ENCODE measurements at places on chromosomes 5 and 9. TPM values are rescaled to one million over a fixed set of nuclear protein-coding genes. Genes with fewer than 3 reads are reported as not detected.
A peak's percentile ranks its signal among the peaks of the same experiment; 100 is the strongest.

DNA sequence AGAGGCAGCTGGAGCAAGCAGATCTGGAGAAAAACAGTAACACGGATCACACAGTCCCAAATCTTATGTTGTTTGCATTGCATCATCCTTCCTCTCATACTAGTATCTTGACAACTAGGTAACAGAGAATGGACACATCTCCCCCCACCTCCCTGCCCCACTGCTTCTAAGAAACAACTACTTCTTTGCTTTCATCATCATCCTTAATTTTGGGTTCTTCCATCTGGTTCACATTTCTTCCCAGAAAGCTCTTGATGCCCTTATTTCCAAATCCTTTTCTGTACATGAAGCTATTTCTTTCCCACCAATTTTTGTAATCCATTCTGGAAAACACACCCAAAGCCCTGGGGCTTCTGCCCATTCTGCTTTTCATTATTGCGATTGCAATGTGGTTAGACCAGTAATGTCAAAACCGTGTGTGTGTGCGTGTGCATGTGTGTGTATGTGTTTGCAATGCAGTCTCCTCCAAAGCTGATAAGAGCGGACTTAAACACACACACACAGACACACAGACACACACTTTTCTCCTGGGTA, 254.7 kb upstream of the SLC30A5 start:
- no peak for DNase-seq

MTRR gene
- 26.0 TPM for total RNA-seq

AUH gene
- 39.7 TPM for total RNA-seq

GRCh38 chr9:33466565-33467495, 6.9 kb downstream of the NOL6 start:
- peak; percentile 84 for DNase-seq

GRCh38 chr5:2656206-2656605, 95.3 kb downstream of the IRX2 start:
- no peak for DNase-seq

DNA sequence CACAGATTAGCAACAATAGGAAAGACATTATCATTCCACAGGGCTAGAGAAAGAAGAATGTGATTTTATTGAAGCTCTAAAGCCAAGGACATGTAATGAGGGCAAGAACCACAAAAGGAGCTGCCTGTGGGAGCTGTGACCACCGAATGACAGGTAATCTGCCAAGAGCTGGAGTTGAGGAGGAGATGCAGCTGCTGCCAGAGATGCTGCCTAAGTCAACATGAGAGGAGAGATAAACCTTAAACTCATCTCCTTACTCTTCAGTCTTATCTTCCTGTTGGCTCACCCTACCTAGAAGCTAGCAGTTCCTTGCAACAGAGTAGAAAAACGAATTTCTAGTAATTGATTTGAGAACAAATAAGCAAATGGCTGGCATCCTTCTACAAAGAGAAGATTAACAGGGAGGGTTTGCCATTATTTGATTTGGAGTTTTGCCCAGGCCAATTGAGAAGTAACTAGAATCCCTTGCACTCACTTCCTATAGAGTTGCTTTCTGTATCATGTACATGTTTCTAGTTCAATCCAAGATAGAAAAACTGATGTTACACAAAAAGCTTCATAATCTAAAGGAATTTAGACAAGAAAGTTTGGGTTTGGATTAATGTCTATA, 539.2 kb downstream of the TLE1 start:
- no peak for DNase-seq

CHSY3 gene
- total RNA-seq, result 1.4 TPM

DNA sequence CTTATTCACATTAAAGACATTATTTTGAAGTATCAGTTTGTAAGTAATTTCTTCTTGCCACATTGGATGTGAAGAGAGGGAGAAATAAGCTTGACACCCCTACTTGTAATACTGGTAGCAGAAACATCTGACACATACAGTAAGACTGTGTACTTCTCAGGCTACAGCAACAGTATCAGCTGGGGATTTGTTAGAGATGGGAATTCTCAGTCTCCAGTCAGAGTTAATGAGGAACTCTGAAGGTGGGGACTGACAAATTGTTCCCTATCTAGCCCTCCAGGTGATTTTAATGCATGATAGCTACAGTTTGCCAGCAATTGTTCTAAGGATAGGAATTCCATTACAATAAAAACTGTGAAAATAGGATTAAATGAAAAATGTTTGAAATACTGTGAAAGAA, 524.8 kb downstream of the PRR16 start:
- DNase-seq, result no peak

KIF4B gene
- total RNA-seq, result 0.07 TPM

GRCh38 chr5:113093558-113093957, 117.0 kb downstream of the DCP2 start:
- DNase-seq, result no peak

GRCh38 chr5:2283481-2284045, 400.8 kb upstream of the IRX4 start:
- DNase-seq, result no peak

- DNase-seq, result no peak
Observed at GRCh38 chr9:81530310-81530810, 159.0 kb downstream of the TLE1 start.

- no peak for DNase-seq
Observed at GRCh38 chr5:174337276-174338184, 292.0 kb downstream of the NSG2 start.

RASEF gene
- not detected for total RNA-seq

GRCh38 chr5:33494466-33494865, 53.7 kb downstream of the TARS1 start:
- no peak for DNase-seq

GRCh38 chr9:1098551-1098950, 48.4 kb downstream of the DMRT2 start:
- DNase-seq, result no peak

DNA sequence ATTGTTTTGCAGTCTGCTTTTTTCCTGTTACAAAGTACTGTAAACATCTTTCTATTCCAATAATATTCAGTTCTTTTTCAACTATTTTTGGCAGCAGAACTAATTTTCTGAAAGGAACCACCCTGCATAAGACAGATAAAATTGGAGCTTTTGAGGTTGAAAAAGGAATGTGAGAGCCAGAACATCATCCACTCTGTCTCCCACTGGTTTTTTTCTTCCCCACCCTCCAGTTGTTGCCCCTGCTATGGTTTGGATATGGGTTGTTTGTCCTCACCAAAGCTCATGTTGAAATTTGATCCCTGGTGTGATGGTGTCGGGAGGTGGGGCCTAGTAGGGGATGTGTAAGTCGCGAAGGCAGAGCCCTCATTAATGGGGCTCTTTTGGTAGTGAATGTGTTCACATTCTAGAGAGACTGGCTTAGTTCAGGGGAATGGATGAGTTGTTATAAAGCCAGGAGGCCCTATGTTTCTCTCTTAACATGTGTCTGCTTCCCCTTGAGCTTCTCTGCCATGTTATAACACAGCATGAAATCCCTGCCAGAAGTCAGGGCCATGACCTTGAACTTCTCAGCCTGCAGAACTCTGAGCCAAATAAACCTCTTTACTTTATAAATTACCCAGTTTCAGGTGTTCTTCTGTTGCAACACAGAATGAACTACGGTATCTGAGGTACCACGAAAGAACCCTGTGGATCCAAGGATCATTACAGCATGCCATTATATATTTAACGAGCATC, 34.8 kb upstream of the MAST4 start:
- no peak for DNase-seq

DNA sequence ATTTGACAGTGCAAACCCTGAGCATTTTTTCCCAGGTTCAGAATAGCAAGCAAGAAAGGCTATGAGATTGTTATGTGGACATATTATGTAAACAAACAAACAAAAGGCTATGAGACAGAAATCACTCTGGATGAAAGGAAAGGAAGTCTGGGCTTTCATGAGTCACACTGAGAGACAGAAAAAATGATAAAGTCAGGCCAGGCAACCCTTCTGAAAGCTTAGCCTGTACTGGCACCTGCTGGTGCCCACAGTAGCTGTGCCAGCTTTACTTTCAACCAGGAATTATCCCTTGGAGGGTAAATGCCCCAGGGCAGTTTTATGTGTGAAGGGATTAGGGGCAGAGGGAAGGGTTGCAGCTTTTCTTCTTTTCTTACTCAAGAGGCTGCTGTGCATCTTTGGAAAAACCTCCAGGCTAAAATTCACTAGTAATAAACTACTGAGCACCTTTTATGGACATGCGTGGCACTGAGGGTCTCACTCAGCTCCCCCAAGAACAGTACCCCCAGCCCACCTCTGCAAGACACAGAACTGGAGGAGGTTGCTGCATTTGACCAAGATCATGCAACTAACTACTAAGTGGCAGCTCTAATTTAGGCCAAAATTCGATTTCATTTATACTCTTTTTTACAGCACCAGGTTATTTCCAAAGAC, 41.7 kb downstream of the ACTL7B start:
- DNase-seq, result no peak

LRRC70 gene
- total RNA-seq, result 0.70 TPM

NOXA1 gene
- 2.1 TPM for total RNA-seq

GRCh38 chr5:107555425-107556090, 115.2 kb downstream of the EFNA5 start:
- DNase-seq, result no peak

GABRG2 gene
- not detected for total RNA-seq

DNA sequence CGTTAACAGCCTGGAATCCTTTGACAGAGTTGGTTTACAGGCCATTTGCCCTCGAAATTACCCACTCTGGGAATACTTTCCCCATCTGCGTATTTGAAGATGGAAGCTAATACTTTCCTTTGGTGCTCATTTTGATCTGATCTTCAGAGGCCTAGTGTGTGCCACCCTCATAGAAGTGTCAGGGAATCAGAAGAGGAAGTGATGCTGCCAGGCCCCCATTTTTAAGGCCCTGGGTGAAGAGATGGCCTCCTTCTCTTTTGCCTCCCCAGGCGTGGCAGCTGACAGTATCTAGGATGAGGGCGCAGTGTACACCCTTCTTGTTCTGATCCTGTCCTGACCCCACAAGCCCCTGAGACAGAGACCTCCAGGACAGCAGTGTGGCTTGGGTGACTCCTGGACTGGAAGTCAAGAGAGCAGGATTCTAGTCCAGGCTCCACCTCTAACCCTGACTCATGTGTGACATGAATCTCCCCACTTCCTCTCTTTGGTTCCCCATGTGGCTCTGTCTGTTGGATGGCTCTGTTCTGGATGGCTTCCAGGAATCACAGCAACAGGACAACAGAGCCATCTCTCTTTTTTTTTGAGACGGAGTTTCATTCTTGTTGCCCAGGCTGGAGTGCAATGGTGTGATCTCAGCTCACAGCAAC, 27.8 kb downstream of the CSF1R start:
- DNase-seq, result peak; percentile 38

DNA sequence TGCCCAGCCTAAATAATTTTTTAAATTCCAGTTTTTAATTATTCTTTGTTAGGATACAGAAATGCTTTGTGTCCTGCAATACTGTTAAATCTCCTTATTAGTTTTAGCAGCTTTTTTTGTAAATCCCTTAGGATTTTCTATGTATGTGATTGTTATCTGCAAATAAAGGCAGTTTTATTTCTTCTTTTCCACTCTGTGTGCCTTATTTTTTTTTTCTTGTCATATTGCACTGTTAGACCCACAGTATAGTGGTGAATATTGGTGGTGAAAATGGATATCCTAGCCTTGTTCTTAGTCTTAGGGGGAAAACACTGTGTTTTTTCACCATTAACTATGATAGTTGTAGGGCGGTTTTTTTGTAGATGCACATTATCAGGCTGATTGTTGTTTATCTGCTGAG, 11.3 kb upstream of the KIAA1958 start:
- no peak for DNase-seq

- no peak for DNase-seq
Observed at GRCh38 chr5:95178046-95178651, 106.7 kb downstream of the MCTP1 start.

DNA sequence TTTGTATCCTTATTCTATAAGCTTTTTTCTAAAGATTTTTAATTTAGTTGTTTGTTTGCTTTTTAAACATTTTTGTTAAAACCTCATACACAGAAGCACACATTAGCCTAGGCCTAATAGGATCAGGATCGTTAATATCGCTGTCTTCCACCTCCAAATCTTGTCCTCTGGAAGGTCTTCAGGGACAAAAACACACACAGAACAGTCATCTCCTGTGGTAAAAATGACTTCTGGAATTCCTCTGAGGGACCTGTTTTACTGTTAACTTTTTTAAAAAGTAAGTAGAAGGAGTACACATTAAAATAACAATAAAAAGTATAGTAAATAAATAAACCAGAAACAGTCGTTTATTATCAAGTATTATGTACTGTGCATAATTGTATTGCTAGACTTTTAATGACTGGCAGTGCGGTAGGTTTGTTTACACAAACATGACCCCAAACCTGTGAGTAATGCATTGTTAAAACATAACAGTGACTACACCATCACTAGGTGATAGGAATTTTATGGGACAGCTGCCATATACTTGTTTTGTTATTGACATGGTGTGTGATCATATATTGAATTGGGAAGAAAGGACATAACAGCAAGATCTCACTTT, 109.6 kb downstream of the ZCCHC7 start:
- no peak for DNase-seq

DNA sequence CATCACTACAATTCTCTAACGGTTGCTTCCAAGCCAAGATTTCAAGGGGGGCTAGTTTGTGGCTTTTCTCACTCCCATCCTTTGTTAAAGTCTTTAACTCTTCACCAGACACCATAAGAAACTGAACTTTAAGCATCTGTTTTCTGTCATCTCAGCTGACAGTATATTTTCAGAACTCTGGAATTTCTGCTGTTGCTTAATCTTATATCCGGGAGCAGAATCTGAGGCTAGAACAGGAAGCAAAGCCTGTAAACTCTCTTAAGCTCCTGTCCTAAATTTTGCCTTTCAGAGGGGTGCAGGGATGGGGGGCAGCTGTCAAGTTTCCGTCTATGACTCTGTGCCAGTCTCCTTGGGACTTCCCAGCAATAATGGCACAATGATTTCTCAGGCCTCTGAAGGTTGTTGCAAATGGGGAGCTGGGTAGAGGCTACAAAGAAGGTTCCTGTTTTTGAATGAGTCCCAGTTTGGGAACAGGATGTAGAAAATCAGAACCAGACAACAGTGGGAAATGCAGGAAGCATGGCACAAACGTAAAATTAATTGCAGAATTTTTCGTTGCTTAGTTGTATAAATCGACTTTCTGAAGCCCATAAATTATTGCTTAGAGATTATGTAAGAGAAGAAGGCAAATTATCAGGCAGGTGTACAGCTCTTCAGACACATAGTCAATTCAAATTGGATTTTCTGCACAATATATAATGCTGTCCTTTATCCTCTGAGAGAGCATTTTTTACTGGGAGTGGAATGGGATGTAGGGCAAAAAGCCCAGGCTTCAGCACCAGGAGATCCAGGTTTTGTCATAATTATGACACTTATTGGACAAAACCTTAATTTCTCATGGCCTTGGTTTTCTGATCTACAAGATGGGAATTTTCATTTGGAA, 430.9 kb downstream of the DMAC1 start:
- peak; percentile 22 for DNase-seq

DNA sequence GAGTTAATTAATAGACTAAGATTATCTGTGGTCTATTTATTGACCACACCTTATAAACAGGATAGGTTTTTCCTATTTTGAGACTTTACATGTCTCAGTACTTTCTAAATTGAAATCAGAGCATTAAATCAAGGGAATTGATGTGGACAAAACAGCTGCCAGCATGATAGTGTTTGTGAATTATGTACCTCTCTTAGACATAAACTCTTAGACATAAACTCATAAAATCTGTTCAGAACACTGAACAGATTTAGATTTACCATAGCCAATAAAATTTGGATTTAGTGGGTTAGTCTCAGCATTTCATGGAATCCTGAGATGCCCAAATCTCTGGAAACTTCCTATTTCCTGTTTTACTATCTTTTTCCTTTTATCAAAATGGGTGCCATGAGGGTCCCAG, 11.5 kb upstream of the AGXT2 start:
- no peak for DNase-seq

- no peak for DNase-seq
Observed at GRCh38 chr5:54868511-54869483, 116.6 kb downstream of the ESM1 start.

- no peak for DNase-seq
Observed at GRCh38 chr5:37661227-37661920, 178.5 kb downstream of the GDNF start.

KCNN2 gene
- total RNA-seq, result 6.7 TPM
